ENCODE measurements at places on chromosomes 2 and 18.

GRCh38 chr2:55025082-55025481 is 25.2 kb downstream of the RTN4 start:
- peak; percentile 12 for DNase-seq

DNA sequence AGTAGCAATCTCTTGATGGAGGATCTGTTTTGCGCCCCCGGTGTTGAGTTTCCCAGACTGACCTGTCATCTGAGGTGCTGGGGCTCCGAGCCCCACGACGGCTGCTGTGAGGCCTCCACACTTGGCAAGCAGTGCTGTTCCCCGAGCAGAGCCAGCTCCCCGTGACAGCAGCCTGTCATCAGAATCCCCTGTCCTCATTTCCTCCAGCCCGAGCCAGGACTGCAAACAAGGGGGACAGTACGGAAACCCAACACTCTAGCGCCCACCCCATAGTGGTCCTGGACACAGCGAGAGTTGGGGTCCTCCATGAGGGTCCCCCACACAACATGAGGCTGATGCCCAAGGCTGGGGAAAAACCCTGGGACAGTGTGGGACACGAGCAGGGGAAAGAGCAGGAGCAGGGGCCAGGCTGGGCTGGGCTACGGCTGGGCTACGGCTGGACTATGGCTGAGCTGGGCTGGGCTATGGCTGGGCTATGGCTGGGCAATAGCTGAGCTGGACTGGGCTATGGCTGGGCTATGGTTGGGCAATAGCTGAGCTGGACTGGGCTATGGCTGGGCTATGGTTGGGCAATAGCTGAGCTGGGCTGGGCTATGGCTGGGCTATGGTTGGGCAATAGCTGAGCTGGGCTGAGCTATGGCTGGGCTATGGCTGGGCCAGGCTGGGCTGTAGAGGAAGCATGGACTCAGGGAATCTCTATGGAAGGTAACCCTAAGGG is 1.5 kb upstream of the KLHL30 start:
- DNase-seq, result no peak

- no peak for DNase-seq
Observed at GRCh38 chr18:9741406-9741792, 33.3 kb downstream of the RAB31 start.

DNA sequence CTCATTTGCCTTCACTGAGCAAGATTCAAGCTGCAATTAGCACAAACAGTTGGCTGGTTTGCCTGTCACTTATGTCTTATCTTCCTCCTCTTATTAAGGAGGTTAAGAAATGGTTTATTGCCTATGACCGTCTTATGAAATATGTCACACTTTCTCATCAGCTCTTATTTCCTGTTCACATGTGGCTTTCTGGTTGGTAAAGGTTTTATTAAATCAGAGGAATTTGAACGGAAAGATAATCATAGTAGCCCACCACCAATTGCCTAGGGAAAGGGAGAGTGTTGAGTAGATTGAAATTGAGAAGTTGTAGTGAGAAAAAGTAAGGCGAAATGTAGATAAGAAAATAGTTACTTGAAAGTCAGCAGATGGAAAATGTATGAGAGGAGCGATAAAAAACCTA is 4.2 kb upstream of the IL1R1 start:
- no peak for DNase-seq

DNA sequence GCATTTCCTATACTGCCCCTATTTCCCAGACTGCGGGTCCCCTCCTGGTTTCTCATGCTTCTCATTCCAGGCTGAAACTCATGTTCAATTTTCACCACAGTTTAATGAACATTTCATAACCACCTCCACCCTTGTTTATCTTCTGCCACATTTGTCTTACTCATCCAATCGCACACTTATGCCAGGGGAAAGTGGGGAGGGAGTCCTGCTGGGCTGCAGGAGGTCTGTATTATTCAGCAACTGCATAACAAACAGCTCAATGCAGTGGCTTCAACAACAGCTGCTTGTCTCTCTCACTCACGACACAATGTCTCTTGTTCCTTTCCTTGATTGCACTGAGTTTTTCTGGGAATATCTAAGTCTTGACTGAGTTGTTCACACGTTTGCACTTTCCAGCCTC is 106.0 kb downstream of the ZNF519 start:
- no peak for DNase-seq

- DNase-seq, result peak; percentile 6
Observed at GRCh38 chr2:148124271-148124670, 103.4 kb downstream of the MBD5 start.

DNA sequence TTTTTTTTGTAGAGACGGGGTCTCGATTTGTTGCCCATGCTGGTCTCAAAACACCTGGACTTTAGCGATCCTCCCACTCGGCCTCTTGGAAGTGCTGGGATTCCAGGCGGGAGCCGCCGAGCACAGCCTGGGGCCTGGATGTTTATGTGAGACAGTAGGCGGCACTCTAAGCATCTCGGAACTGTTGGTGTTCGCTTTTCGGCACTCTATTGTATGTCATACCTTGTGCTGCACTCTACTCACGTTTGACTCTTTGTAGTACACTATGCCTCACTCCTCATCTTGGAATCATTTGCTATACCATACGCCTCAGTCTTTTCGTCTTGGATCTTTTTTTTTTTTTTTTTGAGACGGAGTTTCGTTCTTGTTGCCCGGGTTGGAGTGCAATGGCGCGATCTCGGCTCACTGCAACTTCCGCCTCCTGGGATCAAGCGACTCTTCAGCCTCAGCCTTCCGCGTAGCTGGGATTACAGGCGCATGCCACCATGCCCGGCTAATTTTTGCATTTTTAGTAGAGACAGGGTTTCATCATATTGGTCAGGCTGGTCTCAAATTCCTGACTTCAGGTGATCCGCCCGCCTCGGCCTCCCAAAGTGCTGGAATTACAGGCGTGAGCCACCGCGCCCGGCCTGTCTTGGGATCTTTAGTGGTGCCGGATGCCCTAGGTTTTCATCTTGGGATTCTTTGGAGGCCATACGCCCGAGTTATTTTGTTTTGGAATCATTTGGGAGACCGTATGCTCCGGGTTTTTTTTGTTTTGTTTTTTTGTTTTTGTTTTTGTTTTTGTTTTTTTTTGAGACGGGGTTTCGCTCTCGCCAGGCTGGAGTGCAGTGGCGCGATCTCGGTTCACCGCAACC is 24.2 kb upstream of the ZDBF2 start:
- DNase-seq, result peak; percentile 15
